ENCODE measurements at places on chromosomes 16 and 17.
A peak's percentile ranks its signal among the peaks of the same experiment; 100 is the strongest.

GRCh38 chr17:44361292-44362260 is 2.1 kb downstream of the FAM171A2 start:
- DNase-seq: no peak

DNA sequence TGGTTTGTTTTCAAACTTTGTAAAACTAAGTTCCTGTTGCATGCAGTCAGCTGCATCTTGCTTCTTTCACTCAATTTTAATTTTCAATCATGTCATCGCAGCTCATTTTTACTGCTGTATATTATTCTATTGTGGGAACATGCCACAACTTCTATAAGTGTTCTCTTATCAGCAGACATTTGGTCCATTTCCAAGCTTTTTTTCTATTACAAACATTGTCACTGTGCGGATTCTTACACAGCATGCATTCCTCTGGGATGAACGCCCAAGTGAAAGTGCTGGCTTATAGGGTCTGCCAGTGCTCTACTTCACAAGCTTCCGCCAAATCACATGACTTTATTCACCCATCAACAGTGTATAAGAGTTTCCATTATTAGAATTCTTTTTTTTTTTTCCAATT is 22.7 kb downstream of the GINS3 start:
- no peak for DNase-seq

- peak; percentile 49 for DNase-seq
Observed at GRCh38 chr17:44004761-44005526, 522 bp downstream of the NAGS start.

GRCh38 chr17:42378959-42379594 is 9.2 kb downstream of the STAT3 start:
- peak; percentile 29 for DNase-seq

- DNase-seq: no peak
Observed at GRCh38 chr17:81583589-81584342, 31.6 kb upstream of the FAAP100 start.

DNA sequence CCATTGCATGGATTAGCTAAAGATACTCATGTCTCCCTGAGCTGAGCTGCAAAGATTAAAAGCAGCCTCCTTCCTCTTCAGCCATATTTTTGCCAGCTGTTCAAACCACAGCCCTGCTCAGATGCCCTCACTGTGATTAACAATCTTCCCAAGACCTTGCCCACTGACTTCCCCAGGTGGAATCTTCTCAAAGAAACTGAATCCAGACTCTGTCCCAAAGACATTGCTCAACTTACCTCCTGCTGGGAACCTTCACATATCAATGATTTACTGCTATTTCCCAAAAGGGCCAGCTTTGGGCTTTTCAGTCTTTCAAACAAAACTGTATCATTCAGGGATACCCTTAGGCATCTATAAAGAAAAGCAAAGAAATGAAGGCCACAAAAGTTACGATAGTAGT is 9.2 kb downstream of the C17orf67 start:
- DNase-seq: no peak

DNA sequence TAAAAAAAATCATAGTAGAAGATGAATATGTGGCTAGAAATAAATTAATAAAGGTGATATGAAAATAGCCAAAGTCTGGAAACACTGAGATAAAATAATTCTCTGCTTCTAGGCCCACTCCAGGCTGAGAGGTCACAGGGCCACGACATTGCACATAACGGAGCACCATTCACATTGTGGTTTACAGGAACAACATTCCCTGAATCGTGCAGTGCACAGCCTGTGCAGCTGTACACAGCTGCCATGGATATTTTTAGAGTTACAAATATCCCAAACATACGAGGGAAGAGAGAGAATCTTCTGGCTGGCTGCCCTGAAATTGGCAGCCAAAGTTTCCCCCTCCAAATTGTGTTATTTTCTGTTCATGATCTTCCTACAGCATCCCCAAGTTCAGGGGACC is 68.8 kb downstream of the GSG1L start:
- no peak for DNase-seq

GRCh38 chr16:85029408-85029784 is 1.8 kb downstream of the KIAA0513 start:
- peak; percentile 46 for DNase-seq

DNA sequence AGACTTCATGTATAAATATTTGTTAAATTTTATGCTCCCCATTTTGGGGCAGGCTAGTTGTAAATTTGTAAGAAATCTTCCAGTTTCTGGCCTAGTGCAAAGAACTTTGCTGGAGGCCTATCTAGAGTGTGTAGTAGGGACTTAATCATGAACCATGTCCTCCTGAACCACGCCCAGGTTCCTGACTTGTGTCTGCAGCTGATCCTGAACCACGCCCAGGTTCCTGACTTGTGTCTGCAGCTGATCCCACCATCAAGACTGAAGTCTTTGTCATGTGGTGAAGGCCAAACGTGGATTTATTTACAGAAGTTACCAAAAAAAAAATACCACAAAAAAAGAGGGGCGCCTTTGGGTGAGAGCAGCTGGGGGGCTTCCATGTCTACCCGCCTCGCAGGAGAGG is 33.1 kb downstream of the LMF1 start:
- DNase-seq: no peak

DNA sequence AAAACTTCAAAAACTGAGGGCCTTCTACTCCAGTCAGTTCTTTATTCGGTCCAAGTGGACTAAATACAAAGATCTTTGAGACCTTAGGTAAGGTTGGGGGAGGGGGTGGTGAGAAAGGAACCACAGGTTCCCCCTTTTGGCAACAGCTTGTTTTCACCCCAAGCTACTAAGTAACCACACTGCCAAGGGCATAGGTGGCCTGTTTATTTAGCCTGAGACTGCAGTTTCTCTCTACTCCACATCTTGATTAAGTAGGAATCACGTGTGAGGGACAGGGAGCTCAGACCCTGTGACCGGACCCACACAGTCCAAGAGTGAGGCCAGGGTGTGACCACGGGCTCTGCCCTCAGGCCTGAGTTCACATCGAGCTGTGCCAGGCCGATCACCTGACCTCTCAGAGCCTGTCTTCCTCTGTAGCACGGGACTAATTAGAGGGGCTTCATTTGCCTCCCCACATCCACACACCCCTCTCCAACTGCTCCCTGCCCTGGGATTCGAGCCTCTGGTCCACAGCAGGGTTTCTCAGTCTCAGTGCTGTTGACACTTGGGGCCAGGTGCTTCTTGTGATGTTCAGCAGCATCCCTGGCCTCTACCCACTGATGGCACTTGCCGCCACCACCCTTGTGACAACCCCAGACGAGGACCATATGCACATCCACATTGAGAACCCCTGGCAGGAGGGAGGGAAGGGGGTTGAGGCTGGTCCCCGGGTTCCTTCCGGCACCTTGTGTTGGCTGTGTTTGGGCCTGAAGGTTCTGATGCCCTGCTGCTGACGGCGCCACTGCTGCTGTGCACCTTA is 17.8 kb downstream of the ST6GALNAC2 start:
- DNase-seq: no peak

- no peak for DNase-seq
Observed at GRCh38 chr17:36938566-36939051, 1.3 kb downstream of the LHX1 start.

- DNase-seq: no peak
Observed at GRCh38 chr17:6064868-6065267, 5.3 kb upstream of the WSCD1 start.

GRCh38 chr16:69093974-69094373 is 11.5 kb upstream of the HAS3 start:
- DNase-seq: no peak

DNA sequence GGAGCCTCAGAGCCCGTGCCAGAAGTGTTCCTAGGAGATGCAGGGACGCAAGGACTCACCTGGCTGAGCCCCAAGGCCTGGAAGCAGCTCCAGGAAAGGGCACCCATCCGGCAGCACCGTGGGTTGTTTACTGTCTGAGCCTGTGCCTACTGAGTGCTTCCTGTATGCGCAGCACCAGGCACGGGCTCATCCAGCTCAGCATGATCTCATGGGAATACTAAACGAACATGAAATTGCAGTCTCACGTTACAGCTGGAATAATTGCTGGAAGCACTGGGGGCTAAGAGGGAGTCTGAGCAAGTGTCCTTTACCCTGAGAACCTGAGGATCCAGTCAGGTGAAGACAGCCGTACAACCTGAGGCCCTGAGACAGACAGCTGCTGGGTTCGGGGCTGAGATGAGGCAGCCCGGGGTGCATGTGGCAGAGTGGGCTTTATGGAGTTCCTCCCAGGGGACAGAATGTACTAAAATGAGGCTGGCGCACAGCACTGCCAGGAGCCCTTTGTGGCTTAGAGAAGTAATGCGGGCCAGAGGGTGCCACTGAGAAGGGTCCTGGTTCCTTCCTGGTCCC is 5.4 kb downstream of the CTRL start:
- DNase-seq: no peak

GRCh38 chr16:57653936-57654335 is 14.2 kb upstream of the ADGRG3 start:
- DNase-seq: no peak

Measured in transverse colon (tissue), 4 donors.